ENCODE measurements at places on chromosomes 7 and 10.

GRCh38 chr10:110487411-110488331 is 10.0 kb upstream of the DUSP5 start:
- DNase-seq = no peak

GRCh38 chr10:79387974-79388850 is 40.9 kb downstream of the PPIF start:
- DNase-seq = no peak

DNA sequence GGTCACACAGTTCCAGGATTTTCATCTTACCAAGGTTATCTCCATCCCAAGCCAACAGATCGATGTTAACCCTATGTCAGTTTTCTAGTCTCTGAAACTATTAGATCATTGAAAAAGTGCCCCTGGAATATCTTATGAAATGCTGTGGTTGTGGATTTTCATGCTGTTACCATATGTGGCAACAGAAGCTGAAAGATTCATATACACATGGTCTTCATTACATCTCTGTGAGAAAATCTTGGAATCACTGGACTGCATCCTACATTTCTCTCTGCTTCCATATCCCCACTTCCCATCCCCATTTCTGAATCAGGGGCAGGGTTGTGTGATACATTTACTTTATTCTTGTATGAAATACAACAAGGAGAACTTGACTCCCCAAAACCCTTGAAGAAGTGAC is 146.1 kb downstream of the SLC16A9 start:
- DNase-seq = no peak

- DNase-seq = no peak
Measured at GRCh38 chr10:34075254-34075926, 739.7 kb downstream of the PARD3 start.

DNA sequence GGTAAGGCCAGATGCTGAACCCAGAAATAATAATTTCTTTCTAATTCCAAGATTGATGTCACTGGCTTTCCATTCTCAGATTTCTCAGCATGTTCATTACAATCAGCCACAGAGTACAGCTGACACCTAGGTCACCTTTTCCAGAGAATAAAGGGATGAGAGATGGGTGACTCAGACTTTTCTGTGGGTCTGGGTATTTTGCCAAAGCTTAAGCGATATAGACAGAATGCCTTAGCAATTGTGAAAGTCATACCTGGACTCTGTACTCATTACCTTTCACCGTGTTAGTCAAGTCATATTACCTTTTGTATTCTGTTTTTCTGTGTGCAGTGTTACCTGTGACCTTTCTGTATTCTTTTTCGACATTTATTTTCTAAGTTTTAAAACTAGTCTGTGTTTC is 10.6 kb upstream of the PRTFDC1 start:
- DNase-seq = no peak

DNA sequence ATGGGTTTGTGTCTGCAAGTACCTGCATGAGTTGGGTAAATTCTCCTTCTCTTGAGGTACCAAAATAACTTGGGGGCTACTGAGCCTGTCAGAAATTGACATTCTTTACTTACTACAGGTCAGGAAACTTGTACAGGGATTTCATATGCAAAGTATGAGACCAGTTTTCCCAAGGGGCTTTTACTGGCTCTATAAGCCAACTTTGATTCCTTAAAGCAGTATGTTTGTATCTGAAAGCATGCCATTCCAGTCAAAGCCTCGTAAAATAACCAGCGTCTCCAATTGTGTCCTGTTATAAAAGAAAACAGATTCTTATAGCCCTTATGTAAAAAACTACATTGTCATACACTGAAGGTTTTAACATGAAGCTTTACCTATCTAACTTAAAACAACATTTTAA is 90.2 kb downstream of the ZNF467 start:
- no peak for DNase-seq

DNA sequence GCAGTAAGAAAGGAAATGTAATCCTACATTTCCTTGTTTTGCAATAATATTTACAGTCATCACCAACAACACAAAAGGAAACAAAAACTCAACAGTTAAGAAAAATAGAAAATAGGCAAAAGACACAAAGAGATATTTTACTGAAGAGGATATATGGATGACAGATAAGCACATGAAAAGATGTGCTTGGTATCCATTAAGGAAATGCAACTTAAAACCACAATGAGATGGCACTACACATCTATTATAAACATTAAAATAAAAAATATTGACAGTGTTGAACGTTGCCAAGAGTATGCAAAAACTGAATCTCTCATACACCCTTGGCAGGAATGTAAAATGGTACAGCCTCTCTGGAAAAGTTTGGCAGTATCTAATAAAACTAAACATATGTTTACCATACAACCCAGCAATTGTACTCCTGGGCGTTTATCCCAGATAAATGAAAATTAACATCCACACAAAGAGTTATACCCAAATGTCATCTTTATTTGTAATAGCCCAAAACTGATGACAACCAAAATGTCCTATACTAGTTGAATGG is 5.4 kb downstream of the CEP41 start:
- no peak for DNase-seq

DNA sequence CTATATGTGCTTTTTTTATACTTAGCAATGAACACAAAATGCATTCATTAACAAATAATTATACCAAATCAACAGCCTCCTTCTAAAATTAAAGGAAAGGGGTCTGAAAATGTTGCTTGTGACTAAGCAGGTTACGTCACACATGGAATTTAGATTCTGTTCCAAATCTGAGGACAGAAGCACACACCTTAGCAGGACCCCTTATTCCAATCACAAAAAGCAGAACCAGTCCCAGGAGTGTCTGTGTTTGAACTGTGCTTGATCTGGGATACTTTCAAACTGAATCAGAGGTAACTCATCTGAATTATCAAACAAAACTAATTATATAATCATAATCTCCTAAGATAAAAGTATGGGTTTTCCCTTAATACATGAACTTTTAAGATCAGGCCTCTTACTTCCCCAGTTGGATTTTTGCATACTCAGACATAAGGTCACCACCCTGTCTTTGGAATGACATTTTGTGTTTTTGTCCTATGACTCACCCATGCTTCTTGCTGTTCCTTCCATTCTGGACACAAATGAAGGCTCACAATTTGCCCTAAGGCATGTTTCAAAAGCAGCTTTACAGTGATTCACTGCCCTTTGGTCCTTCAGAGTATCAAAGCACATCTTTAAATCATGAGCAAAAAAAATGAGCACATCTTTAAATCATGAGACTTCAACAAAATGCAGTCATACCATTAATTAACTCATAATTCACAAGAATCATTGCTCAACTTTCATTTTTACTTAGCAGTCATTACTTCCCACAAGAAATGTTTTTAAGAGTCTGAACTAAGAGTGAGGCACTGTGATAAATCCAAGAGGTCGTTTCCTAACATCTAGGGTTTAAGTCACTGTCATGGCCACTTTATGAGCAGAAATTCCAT is 35.5 kb downstream of the SEMA3C start:
- no peak for DNase-seq

GRCh38 chr7:139370301-139370942 is 10.7 kb downstream of the LUC7L2 start:
- no peak for DNase-seq

GRCh38 chr7:75967487-75967997 is 26.9 kb downstream of the TMEM120A start:
- no peak for DNase-seq

DNA sequence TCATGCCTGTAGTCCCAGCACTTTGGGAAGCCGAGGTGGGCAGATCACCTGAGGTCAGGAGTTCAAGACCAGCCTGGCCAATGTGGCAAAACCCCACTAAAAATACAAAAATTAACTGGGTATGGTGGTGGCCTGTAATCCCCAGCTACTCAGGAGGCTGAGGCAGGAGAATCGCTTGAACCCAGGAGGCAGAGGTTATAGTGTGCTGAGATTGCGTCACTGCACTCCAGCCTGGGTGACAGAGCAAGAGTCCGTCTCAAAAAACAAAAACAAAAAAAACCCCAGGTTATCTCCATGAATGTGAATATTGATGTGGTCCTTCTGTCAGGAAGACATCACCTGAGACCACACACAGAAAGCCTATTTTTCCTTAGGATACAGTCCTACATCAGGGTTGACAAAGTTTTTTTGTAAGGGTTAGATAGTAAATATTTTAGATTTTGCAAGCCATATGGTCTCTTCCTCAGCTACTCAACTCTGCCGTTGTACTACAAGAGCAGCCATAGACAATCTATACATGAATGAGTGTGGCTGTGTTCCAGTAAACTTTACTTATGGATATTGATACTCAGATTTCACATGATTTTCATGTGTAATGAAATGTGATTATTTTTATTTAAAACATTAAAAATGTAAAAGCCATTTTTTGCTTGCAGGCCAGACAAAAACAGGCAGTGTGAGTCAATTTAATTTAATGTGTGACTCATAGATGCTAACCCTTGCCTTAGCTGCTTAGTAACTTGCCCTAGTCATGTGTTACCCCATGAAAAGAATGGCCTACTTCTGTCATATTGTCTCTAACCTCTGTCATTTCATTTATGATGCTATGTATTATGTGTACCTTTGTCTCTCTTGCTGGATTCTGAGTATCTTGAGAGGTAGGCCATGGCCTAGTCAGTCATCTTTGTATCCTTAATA is 78.1 kb downstream of the TPST1 start:
- no peak for DNase-seq

GRCh38 chr7:70392256-70392876 is 739.6 kb upstream of the GALNT17 start:
- no peak for DNase-seq

DNA sequence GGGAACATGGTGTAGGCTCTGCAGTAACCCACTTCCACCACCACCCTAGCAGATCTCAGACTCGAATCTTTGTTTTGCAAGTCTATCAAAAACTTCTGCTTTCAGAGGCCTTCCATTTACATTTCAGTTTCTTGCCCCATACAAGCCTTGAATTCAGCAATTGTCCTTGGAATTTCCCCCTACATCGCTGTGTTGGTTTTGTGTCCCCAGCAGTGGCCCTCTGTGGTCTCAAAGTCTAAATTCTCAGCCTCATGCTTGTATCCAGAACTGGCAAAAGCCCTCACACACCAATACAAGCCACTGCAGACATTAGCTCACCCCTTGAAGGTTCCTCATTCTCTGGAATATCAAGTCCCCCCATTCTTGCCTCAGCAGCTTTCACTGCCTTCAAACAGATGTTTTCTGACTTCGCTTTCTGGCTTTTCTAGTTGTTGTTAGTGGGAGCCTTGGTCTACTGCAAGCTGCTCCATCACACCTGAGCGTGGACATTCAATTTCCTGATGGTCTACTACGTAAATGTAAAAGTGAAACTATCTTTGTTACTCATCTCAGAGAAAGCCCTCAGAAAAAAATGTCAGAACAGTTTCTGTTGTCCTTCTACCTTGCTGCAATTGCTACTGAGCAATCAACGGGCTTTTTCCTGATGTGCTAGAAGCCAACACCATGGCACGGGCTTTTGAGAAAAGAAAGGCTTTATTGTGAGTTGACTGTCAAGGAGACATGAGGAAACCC is 1.8 kb upstream of the NUB1 start:
- DNase-seq = no peak

DNA sequence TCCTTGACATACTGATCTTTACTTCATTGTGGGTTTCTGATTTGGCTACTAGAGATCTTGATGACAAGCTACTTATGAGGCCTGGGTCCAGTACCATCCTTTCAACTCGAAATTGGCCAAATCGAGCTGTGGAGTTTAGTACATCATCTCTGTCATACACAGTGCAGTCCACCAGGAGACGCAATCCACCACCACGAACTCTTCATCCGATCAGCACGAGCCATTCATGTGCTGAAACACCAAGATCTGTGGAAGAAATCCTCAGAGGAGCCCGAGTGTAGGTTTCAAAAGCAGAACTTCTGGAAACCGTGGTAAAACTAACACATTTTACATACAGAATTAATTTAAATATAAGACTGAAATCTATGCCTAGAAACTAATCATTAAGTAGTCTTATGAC is 14.2 kb downstream of the DNAJC9 start:
- DNase-seq = no peak

GRCh38 chr10:124048371-124049290 is 44.8 kb downstream of the CHST15 start:
- no peak for DNase-seq

DNA sequence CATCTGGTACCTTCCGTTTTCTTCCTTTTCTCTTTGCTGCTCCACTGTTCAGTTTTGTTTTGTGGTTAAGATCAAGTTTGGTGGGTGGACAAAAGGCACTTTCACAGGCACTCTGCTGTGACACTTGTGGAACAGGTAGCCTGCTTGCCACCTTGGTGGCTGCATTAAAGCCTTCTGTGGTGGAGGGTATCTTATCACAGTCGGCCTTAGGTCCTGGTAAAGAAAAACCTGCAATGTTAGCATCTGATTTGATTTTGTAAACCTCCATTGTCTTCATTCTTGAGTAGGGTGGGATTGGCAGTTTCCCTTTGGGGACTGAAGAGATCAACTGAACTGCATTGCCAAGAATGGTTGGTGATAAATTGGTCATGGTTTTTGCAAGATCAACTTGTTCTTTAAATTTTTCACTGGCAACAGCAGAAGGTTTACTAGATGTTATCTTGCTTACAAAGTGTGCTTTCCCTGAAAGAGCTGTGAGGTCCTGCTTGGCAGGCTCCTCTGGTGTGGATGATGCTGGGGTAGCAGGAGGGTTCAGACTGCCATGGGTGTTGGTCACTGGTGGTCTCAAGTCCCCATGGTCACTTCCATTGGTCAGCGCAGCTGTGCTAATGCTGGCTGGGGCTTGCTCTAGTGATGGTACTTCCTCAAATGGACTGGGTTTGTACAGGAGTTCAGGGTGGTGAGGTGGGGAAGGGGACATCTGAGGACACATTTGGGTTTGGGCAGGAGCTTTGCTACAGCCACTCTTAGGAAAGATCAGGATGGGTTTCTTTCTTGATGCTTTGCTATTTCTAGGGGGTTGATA is 182.2 kb downstream of the ZNF438 start:
- DNase-seq = no peak

DNA sequence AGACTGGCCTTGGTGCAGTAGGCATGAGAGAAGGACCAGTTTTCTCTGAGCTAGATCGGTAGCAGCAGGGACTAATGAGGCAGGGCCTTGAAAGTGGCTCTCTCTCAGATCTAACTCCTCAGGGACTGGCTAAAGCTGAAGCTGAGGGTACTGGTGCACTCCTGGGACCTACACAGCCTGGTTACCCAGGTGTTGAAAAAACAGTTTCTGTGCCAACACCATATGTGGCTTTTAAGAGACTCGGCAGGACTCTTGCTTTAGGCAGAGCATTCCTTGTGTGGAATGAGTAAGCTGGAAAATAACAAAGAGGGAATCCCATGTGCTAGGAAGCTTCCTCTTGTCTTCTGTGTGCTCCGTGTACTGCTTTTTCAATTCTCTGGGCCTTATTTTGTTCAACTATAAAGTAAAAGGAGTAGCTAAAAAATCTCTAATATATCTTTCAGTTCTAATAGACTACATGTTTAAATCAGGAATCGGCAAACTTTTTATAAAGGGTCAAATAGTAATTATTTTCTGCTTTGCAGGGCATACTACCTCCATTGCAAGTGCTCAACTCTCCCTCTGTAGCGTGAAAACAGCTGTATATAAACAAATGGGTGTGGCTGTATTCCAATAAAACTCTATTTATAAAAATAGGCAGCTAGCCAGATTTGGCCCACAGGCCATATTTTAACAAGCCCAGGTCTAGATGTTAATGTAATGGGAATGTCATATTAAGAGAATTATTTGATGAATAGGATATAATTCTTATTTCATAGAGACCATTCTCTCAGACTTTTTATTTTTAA is 186.1 kb upstream of the KAT6B start:
- DNase-seq = no peak
